ENCODE measurements at places on chromosomes 5 and 9.
A peak's percentile ranks its signal among the peaks of the same experiment; 100 is the strongest.

DNA sequence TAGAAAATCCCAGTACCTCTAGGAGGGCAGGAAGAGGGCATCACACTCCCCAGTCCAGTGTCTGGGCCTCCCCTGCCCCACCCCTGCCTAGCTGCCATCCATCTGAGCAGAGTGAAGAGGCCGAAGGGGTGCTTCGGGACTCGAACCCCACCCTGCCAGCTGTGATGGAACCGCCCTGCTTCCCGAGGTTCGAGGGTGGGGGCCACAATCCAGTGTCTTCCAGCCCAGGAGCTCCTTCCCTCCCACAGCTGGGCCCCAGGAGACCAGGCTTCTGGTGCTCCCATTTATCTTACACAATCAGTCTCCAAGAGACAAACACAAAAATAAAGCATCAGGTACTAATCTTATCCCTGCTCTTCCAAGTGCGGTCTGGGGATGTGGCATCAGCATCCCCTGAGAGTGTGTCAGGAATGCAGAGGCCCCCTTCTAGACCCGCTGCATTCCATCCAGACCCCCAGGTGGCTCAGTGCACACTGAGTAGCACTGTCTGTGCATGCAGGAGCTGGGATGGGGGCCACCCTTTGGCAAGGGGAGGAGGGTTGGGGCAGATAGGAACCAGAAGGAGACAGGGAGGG is 122.8 kb upstream of the TBC1D2 start:
- DNase-seq: no peak

DNA sequence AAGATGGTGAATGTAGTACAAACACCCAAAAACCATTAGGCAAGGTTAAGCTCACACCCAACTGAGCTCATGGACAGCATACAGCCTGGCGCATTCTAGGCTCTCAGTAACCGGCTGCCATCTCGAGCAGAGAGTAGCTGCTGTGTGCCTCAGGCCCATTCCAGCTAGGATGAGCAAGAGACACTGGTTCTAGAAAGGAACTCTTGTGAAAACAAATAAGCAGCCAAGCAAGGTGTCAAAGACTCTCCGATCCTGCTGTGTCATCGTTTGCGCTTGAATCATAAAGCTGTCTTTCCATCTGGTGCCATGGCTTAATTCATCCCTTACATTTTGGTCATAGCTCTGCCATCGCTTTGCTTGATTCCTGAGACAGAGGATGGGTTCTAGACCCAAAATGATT is 135.4 kb upstream of the MSX2 start:
- no peak for DNase-seq

DNA sequence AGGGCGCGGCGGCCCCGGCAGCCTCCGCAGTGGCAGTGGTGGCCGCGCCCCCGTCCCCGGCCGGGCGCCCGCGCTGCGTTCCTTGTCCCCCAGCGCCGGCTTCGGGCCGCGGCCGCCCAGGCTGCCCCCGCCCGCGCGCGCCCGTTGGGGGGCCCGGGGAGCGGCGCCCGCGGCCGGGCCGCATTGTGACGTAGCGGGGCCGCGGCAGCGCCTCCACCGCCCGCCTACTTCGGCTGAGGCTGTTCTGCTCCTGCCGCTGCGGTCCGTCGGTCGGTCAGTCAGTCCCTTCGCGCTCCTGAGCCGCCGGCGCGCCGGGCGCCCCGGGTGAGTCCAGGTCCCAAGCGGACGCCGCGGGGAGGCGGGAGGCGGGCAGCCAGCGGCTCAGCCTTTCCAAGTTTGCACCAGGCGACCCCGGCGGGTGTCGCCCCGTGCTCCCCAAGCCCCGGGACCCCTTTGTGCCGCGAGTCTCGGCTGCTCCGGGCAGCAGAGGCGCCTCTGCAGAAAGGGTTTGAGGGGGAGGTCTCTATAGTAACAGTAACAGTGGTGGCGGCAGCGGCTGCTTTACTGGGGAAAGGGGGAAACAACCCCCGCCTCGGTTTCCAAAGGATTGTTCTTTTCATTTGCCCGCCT is at the start of gene SNCAIP:
SNCAIP (plus strand) TSS at position 277 of the 630 bp plus-strand sequence. CDS start 78,898 bp downstream, outside the sequence.
- peak; percentile 74 for DNase-seq

DNA sequence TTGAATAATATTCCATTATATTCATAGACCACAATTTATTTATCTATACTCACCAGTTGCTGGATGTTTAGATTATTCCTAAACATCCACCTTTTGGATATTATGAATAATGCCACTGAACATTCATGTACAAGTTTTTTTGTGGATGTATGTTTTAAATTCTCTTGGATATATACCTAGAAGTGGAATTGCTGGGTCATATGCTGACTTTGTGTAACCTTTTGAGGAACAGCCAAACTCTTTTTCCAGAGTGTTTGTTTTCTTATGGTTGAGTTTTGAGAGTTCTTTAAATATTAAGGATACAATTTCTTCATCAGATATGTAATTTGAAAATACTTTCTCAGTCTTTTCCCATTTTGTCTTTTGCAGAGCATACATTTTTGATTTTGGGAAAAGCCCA is 2.7 kb downstream of the VPS13A start:
- DNase-seq: no peak

DNA sequence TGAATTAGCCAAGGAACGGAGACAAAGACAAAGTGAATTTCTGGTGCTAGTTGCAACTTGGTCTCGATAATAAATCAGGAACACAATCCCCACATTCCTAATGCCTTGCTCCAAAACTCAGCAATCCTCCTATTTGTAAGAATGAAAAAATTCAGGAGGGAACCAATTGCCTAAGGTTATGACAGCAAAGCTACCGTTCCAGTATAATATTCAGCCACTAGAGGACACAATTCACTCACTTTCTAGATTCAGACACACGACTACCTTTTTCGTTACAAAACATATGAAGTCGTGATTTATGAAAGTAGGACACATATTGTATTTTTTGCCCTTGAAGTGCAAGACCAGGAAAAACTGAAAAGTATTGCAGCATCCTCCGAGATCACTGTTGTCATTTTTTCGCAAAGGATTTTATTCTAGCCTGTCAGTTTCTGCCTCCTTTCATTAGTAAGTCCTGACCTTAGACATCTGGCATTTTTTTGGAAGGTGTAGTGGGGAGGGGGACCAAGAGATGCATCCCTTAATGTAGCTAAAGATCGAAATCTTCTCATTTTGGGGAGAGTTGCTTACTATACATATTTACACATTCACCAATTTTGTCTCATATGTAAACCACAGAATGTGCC is 133.1 kb downstream of the DOCK8 start:
- no peak for DNase-seq

GRCh38 chr5:74433255-74433895 is 207.2 kb downstream of the ENC1 start:
- no peak for DNase-seq

- no peak for DNase-seq
Observed at GRCh38 chr9:121939643-121940042, 153.5 kb downstream of the TTLL11 start.

DNA sequence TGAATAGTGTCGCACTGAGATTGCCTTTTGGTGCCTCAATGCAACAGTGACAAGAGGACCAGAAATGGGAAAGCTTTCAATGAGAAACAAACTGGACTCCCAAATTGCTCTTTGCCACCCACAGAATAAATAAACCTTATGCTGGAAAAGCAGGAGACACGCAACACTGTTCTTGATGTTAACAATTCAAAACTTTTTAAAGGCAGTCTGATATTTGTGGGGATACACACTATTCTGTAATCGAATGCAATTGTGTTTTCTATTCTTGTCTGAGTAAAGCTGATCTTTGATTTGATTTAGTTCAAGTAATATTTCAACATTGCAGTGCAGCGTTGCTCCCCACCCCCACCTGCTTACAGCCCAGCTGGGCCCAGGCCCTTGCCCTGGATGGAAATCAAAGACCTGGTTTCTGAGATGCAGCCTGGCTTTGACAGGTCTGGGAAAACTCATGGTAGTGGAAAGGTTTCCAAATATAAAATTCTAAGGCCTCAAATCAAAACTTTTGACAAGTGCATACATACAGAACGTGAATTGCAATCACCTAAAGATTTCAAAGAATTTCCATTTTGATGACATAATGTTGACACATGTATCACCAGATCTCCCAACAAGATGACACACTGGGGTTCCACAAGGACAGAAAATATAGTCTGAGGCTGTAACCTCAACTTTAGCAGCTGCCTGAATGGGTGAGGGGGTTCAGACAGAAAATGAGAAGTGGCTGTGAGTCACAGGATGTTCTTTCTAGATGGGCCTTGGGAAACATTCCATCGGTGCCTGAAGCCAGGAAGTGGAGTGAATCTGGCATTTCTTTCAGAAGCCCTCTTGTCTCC is 55.1 kb downstream of the ABCA1 start:
- no peak for DNase-seq

GRCh38 chr5:3825531-3826451 is 230.2 kb downstream of the IRX1 start:
- no peak for DNase-seq

DNA sequence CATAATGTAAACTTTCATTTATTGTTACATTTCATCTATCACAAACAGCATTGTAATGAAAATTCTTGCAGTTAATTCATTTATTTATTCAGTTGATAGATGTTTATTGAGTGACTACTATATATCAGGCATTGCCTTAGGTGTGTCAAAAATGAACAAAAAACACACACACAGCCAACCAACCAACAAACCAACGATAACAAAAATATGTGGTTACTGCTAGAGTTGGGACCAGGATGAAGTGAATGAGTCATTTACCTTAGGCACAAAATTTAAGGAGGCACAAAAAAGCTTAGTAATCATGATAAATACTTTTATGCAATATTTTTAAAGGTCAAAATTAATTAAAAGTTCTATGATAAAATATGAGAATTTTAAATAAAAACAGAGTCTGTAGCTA is 223.4 kb downstream of the CSNK1G3 start:
- no peak for DNase-seq

DNA sequence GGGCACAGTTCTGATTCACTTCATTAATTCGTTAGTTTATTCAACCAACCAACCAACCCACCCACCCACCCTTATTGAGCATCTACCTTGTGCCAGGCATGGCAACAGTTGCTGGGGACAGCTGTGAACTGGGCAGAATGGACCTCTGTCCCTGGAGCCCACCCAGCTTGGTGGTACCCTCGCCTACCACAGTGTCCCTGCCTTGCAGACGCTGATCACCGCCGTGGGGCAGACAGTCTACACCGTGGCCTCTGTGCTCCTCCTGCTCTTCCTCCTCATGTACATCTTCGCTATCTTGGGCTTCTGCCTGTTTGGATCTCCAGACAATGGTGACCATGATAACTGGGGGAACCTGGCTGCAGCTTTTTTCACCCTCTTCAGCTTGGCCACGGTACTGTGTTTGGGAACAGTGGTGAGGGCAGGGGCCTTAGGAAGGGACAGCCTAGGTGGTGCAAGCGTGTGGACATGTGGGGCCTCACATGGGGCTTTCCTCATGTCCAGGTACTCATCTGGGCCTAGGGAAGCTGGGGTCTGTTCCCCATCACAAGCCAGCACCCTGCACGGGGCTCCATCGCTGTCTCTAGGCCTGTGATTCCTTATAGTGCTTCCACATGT is 26.2 kb downstream of the PITX1 start:
- no peak for DNase-seq

DNA sequence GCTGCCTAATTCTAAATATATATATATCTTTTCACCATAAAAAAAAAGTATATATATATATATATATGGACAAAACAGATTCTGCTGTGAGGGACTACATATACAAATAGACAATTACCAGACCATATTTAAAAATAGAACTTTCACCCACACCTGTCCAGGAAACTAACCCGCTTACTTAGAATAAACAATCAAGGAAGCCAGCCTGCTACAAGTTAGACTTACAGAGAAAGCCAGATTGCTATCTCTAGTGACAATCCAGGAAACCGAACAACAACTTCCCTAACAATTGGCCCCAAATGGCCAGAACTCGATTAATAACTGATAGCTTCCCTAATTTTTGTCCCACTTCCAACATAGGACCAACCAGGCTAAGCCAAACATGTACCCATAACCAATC is 5.9 kb downstream of the GLDC start:
- no peak for DNase-seq

- DNase-seq: no peak
Observed at GRCh38 chr9:27808864-27809263, 235.6 kb upstream of the C9orf72 start.

- no peak for DNase-seq
Observed at GRCh38 chr5:143495821-143496275, 92.4 kb upstream of the NR3C1 start.

DNA sequence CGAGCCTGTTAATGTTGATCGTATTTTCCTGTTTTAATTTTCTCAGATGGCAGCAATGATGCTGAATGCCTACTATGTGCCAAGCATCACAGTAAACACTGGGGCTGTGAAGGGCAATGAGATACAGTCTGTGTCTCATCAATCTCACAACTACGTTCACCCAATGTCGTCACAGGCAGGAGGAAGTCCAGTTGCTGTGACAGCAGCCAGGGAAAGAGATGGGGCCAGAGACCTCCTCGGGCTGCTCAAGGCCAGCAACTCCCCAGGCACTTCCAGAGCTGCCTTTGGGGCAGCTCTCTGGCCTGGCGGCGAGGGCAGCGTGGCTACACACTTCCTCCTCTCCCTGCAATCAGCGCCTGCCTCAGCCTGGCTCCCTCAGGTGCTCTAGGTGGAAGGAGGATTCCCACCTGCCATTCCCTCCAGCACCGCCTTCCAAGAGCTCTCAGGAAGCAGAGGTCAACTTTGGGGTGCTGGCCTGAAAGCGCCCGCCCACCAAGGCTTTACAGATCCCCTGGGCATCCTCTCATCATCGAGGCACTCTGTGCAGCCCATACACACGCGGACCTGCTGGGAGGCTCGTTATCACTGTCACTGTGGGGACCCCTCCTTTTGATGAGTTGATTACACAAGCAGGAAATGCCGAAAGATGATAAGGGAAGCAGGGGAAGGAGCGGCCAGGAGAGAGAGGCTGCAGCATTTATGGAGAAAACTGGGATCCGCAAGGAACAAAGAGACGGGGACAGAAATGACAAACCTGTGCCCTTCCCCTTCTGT is 159.2 kb downstream of the ZDHHC21 start:
- DNase-seq: no peak

DNA sequence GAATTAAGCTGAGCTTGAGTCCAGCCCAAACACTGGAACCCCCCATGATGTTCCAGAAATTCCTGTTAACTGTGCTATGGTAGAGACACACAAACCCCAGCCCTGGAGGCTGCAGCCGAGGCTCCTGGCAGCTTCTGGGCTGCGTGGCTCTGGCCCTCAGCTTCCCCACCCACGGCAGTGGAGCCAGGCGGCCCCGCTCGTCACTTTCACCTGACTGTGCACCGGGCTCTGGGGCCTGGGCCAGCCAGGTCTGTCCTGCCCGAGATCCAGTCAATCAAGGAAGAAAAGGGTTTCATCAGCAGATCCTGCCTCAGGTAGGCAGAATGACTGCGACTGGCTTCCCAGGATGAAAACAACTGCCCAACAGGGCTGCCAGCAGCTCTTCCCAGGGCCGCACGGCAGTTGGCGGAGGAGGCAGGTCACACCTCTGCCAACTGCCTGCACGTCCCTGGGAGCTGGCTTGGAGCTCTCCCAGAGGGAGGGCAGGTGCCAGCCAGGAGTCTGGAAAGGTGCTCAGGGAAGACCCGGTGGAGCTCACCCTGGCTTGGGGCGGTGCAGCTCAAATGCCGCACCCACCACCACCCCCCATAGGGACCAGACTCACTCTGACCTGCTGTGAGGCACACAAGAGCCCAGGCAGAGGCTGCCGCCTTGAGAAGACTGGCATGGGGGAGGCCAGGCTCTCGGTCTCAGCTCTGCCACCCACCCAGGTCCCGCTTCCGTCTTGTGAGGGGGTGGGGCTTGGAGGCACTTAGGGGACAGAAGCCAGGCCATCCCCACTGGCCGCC is 20.7 kb downstream of the BRD3 start:
- no peak for DNase-seq

GRCh38 chr9:109315480-109316206 is 5.2 kb downstream of the EPB41L4B start:
- DNase-seq: no peak

GRCh38 chr5:158845941-158846340 is 253.8 kb downstream of the EBF1 start:
- DNase-seq: no peak

All from type B pancreatic cell (in vitro differentiated cells).